ENCODE measurements at places on chromosomes 1 and 21. TPM values are rescaled to one million over a fixed set of nuclear protein-coding genes. Genes with fewer than 3 reads are reported as not detected.

Gene ATXN7L2
- 3.0 TPM for total RNA-seq

Gene KRTAP12-2
- total RNA-seq, result not detected

Gene KCNT2
- 1.9 TPM for total RNA-seq

Gene SYT14
- total RNA-seq, result not detected

Gene CTSE
- total RNA-seq, result not detected

Gene ETS2
- total RNA-seq, result 53.5 TPM

Gene PEAR1
- 10.1 TPM for total RNA-seq

Gene DARS2
- total RNA-seq, result 21.4 TPM

Gene HES5
- not detected for total RNA-seq

Gene COP1
- 82.6 TPM for total RNA-seq

Gene RNPEP
- 68.8 TPM for total RNA-seq

Gene NBPF19
- 25.1 TPM for total RNA-seq

Gene TBX19
- 2.6 TPM for total RNA-seq

Gene SPRR2E
- total RNA-seq, result not detected

Gene CCDC27
- total RNA-seq, result not detected

Gene CDA
- total RNA-seq, result 4.9 TPM

Gene NFASC
- total RNA-seq, result 0.68 TPM

Gene PALMD
- 104 TPM for total RNA-seq

Gene C1orf87
- total RNA-seq, result not detected

Gene SLC25A34
- 11.1 TPM for total RNA-seq

Gene IL20
- total RNA-seq, result not detected

Gene HSPA6
- total RNA-seq, result 10.2 TPM

Gene ZNF593OS
- not detected for total RNA-seq

Gene SLC26A9
- total RNA-seq, result not detected

Gene ASAP3
- total RNA-seq, result 39.6 TPM

Gene RAB42
- total RNA-seq, result 1.1 TPM

Gene PLXNA2
- 9.0 TPM for total RNA-seq
